BE2C (cell line): ENCODE measurements at places on chromosomes 6 and 20.
A peak's percentile ranks its signal among the peaks of the same experiment; 100 is the strongest.

GRCh38 chr6:143139239-143139784, 78.6 kb downstream of the AIG1 start:
- no peak for DNase-seq

- no peak for DNase-seq
These were observed 231.9 kb upstream of the SGK1 start for GRCh38 chr6:134549854-134550253.

DNA sequence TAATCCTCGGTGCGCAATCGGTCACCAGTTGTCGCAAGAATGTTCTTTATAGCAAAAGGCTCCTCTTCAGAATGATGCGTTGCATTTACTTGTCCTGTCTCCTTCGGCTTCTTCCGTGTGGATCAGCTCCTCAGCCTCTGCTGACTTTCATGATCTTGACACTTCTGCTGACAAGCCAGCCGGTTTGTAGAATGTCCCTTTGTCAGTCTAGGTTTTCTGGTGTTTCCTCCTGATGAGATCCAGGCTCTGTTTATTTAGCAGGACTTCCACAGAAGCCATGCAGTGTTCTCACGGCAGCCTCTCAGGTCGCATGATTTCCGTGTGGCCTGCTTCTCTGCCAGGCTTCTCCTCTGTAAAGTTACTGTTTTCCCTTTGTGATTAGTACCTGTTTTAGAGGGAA, 66.9 kb downstream of the STX11 start:
- DNase-seq: no peak

GRCh38 chr6:41636833-41637193, 1.5 kb upstream of the MDFI start:
- no peak for DNase-seq

- DNase-seq: no peak
These were observed 826.9 kb upstream of the EYS start for GRCh38 chr6:66533921-66534404.

DNA sequence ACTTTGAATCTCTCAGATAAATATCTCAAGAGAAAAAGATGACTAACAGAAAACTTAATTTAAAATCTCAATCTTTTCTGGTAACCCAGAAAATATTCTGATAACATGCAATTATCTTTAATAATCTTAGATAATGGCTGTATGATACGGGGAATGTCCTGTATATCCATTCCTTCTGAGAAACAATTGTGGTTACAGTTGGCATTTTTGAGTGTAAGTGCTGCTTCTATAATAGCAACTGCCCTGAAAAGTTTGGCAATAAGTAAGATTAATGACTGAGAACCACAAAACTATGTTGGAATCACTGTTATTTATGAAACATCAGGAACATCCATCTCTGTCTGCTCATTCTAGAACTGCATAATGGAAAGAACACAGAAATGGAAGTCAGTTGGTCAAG, 819.7 kb downstream of the TBC1D32 start:
- DNase-seq: no peak

GRCh38 chr20:23679133-23680092, 9.4 kb downstream of the CST4 start:
- no peak for DNase-seq

- no peak for DNase-seq
These were observed 251.0 kb downstream of the RNGTT start for GRCh38 chr6:88712243-88712936.

DNA sequence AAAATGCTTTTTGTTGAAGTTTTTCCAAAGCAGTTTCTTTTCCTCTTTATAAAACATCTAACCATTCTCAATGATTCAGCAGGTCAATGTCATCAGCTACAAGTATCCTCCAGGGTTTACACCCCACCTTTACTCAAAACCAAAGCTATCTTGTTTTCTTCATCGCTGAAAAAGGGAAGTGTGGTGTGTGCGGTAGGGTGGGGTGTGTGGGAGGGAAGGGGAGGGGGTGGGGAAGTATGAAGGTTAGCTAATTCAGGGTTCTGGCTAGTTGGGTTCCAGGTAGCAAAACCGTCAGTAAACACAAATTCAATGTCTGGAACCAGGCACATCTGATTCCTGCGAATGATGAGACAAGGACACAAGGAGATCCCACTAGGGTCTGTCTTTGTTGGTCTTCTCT, 189.6 kb downstream of the GJA10 start:
- no peak for DNase-seq

DNA sequence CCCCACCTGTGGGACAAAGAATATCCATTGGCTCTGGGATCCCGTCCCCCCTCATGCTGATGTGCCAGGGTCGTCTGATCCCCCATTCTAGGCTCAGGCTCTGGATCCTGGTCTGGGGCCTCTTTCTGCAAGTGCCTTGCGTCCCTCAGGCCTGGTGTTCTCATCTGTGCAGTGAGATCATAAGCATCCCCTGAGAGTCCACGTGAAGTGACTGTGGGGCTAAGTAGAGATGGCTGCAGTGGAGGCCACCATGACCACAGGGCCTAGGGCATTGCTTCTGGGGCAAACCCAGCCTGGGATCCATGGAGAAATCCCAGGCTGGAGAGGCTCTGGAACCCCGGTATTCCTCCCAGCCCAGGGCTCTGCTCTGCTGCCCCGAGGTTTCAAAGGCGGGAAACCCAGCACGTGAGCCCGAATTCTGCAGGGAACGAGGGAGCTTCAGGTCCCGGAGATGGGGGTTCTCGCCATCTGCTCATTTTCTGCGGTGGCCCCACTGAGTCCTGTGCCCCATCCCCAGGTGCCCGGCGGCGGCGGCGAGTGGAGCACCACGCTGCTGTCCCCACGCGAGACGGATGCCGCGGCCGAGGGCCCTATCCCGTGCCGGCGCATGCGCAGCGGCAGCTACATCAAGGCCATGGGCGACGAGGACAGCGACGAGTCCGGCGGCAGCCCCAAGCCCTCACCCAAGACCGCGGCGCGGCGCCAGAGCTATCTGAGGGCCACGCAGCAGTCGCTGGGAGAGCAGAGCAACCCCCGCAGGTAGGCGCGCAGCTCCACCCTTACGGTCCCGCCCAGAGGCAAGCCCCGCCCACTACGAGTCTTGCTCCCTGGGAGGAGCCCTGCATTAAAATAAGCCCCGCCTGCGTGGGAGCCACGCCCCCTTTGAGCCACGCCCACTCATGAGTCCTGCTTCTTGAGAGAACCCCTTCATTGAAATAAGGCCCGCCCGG, 105.5 kb upstream of the MYL9 start:
- DNase-seq: peak; percentile 70

- DNase-seq: no peak
These were observed 103.2 kb downstream of the ARMC2 start for GRCh38 chr6:108951351-108951953.

DNA sequence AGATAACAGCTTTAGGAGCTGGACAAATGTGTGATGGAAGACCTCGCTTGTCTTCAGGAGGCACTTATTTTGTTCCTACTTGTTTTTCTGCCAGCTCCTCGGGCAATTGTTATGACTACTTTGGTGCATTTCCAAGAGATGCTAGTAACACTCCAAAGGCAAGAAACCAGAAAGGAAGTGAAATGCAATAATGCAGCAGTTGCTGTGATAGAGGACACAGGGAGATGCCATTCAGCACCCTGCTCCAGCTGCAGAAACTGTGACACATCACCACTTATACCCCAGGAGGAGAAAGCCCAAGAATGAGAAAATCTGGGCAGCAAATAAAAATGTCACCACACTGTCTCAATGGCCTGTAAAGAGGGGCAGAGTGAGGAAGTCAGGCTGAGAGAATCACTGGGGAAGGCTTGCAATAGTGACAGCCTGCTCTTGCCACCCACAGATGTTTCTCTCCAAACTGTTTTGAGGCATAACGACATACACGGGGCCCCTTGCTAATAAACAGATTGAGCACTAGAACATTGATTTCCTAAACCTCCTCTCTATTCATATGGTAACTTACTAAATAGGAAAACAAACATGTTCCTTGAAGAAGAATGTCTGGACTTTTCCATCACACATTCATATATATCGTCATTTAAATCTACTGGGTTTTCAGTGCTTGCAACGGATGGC, 231.0 kb upstream of the PRND start:
- DNase-seq: no peak

- no peak for DNase-seq
These were observed 41.6 kb upstream of the SPDEF start for GRCh38 chr6:34597605-34598353.

DNA sequence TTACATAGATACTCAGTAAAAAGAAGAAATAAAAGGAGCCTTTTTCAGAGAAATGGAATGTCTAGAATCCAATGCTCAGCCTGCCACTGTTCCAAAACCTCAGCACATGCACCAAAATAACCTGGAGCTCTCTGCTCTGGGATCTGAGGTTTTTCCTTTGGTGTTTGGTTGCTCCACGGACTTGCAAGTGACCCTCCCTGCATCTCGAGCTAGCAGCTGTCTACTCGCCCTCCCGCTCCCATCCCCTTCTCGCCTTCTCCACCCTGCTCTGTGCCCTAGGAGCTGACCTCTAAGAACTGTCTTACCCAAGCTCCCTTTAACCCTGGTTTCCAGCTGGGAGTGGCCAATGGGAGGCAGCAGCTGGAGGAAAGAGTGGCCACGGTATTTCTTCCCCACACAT, 35.1 kb upstream of the FAM210B start:
- no peak for DNase-seq

- DNase-seq: no peak
These were observed 705.4 kb downstream of the RFPL4B start for GRCh38 chr6:113052506-113052905.

- DNase-seq: no peak
These were observed 20.7 kb upstream of the TOX2 start for GRCh38 chr20:43893930-43894329.

DNA sequence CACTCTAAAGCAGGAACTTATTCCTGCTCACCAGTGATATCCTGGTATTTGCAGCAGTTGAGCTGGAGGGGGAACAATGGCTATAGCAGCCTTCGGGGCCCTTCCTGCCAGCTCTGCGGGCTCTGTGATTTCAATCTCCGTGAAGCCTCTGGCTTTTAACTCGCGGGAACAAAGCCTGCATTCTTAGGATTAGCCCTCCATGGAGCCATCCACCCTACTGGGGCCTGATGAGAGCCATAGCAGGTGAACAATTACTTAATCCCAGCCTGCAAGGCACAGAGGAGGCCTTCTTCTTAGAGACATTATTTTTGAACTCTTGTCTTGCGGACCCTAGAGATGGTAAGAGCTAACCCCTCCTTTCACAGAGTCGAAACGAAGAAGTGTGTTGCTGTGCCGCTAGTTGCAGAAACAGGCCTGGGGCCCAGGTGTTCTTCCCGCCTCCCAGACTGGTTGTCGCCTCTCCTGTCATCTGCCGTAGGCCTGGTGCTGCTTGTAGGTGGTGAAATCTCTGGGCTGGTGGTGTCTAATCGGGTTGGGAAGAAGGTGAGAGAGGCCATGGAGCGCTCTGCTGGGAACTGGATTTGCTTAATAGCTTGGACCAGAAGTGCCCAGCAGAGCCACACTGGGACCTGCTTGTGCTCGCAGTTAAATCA, 9.7 kb downstream of the GHRH start:
- peak; percentile 35 for DNase-seq

DNA sequence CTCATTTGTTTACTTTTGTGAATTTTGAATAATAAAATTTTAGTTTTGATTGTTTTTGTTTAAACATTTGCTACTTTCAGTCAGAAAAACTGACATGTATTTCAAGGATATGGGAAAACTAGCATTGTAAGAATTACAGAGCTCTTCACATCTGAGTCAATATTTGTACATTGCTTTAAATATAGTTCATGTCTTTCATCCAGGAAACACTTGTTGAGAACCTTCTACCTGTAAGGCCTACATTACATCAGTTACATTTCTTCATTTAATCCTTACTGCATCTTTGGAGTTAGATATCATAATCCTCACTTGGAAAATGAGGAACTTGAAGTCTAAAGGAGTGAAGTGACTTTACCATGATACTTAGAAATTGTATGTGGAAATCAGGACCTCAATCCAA, 242.9 kb downstream of the KCNQ5 start:
- no peak for DNase-seq

- no peak for DNase-seq
These were observed 486.2 kb downstream of the HDGFL1 start for GRCh38 chr6:23055523-23055922.
